ENCODE measurements at places on chromosomes 3 and 15.

- DNase-seq = no peak
Measured at GRCh38 chr15:29465196-29465595, 195.6 kb upstream of the NSMCE3 start.

GRCh38 chr3:126661532-126662364, 6.8 kb upstream of the TXNRD3 start:
- DNase-seq = no peak

DNA sequence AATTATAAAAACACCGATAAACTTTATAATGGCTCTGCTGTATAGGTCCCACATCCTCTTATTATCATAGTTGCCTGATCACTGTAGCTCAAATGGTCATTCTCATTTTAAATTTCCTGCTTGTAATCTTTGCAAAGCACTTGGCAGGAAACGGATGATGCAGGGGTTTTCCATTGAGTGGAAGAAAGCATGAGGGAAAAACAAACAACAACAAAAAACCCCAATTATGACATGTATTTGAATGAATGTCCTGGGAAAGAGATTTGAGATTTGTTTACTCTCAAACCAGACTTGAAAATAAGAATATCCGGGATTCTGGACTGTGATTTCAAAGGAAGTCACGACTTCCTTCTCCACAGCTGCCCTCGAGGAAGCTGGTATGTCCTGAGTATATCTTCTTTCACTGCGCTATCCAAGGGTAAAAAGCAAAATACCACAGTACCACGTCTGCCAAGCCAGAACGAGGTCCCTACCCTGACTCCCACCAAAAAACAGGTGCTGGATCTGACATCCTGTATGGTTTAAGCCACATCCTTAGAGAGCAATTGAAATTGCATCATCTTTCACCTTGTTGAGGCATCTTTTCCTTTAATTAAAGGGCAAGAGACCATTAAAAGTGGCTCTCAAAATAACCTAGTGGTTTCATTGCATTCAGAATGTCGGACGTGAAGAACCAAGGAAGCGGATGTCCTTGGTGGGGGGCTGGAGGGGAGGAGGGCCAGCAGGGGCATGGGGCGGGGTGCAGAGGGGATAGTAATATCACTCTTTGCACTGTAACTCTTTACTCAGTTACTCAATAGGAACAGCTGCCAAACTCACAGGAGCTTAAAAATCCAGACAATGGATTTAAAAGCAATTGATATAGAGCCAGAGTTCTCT, 13.5 kb upstream of the TIPIN start:
- DNase-seq = no peak

GRCh38 chr3:43874731-43875130, 184.0 kb downstream of the ABHD5 start:
- no peak for DNase-seq

DNA sequence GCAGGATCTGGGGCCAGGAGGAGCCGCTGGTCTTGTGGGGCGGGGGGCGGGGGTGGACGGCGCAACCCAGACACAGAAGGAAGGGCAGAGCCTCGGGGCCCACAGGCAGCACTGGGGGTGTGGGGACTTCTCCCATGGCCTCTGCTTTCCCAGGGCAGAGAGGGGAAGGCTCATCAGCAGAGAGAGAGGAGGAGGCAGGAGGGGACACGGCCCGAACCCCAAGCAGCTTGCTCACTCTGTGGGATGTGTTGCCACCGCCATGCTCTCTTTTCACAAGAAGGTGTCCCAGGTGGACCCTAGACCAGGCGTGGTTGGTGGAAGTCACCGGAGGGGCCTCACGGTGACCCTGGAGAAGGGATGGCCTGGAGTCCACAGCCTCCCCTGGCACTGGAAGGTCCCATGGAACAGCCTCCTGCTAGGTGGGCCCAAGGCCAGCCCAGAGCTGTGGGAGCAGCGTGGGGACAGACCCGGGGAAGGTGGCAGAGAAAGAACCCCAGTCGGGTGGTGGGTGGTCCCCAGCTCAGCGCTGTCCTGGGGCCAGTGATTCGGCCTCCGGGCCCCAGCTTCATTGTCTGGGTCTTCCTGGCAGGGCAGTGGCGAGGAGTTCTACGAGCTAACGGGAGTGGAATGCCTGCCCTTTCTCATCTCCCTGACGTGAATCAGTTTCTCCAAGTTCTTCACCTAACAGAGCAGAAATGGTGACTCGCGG, 46.8 kb upstream of the PCSK6 start:
- DNase-seq = no peak
